Choroid plexus epithelial cell (primary cell): ENCODE measurements at places on chromosomes 12 and 14.

DNA sequence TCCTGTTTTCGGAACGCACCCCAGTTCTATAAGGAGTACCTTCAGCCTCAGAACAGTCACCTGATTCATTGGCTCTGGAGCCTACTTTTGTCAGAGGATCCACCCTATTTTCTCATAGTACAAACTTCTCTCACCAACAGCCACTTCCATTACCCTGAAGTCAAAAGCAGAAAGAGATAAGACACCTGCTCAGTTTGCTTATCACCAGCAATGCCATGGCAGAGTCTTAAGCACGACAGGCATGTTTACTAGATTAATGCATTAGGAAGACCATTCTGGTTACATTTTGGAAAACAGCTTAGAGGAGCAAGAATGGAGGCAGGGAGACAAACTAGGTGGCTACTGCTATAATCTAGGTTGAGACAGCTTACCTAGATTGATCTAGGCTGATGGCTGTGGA, 67.7 kb downstream of the GXYLT1 start:
- DNase-seq = no peak

DNA sequence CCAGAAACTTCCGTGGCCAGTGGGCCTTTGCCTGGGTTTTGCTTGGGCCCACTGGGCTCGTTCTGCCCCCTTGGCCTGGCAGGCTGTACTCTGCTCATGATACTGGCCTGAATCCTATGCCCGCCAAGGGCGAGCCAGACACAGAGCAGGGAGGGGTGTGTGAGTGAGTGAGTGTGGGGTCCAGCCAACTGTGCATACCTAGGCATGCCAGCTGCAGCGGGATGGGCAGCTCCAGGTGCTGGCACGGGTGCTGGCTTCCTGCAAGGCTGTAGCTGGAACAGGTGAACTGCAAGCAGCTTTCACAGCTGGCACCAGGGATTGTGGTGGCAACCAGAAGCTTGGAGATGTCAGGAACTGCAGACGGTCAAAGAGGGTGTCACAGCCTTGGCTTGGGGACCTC, 1276.4 kb downstream of the SLC16A7 start:
- DNase-seq = no peak

- peak; percentile 6 for DNase-seq
Observed at GRCh38 chr12:78402366-78403134, 462.0 kb upstream of the SYT1 start.

DNA sequence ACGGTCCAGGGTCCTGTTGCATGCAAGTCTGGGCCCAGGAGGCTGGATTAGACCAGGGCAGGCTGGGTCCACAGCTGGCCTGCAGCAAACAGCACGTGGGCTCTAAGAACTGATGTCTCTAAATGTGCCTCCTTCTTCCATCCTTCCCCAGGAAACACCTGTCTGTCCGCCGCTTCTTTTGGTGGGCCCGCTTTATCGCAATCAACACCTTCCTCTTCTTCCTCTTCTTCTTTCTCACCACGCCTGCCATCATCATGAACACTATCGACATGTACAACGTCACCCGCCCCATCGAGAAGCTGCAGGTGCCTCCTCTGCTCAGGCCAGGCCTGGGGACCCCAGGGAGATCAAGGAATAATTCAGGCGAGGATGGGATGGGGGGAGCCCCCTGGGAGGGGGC, 28.3 kb downstream of the NGB start:
- DNase-seq = no peak

GRCh38 chr14:49769171-49769570, 1.2 kb downstream of the KLHDC2 start:
- peak; percentile 64 for DNase-seq

- no peak for DNase-seq
Observed at GRCh38 chr14:104724407-104724980, 465 bp downstream of the ADSS1 start.
